NCI-H226 (cell line): ENCODE measurements at places on chromosomes 12 and 14.

DNA sequence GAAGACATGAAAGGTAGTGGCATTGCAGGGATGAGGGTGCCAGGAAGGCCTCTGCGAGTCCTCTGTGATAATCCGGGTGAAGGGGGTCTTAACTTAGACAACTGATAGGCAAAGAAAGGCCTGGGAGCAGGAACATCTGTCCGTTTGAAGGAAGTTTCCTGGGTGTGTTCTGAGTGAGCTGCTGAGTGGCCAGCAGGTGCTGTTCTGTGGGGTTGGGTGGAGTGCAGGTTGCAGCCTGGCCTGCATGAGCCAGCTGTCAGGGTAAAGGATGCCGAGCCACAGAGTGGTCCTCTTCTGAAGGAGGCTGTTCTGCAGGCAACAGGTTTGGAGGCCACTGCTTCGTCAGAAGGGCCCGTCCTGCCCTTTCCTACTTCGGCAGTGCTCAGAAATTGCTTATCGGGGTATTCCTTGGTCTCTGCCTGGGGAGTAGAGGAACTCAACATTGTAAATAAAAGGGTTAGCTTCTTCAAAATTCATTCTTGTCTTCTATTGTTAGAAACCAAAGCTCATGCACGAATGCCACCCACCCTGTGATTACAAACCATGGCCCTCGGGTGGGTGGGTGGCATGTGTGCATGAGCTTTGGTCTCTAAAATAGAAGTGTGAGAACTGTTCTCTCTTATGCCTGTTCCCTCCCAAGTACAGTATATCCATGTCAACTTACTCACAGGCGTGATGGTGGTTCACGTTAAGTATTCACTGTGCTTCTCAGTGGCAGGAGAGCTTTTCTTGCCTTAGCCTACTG, 118.9 kb downstream of the CHST11 start:
- no peak for DNase-seq

GRCh38 chr14:71722885-71723284, 209.3 kb upstream of the RGS6 start:
- DNase-seq = no peak

DNA sequence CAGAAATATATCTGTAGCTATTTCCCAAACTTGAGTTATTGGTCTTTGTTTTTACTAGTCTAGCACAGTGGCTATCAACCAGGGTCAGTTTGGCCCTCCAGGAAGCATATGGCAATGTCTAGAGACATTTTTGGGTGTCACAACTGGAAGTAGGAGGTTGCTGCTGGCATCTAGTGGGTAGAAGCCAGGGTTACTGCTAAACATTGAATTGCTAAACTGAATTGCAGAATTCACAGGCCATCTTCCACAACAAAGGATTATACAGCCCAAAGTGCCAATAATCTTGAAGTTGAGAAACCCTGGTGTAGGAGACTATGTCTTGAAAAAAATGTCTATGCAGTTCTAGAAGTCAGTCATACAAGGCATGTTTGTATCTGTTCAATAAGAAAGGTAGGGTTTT, 27.7 kb downstream of the ARHGAP5 start:
- DNase-seq = no peak

GRCh38 chr14:34094384-34094783, 143.5 kb upstream of the EGLN3 start:
- no peak for DNase-seq

DNA sequence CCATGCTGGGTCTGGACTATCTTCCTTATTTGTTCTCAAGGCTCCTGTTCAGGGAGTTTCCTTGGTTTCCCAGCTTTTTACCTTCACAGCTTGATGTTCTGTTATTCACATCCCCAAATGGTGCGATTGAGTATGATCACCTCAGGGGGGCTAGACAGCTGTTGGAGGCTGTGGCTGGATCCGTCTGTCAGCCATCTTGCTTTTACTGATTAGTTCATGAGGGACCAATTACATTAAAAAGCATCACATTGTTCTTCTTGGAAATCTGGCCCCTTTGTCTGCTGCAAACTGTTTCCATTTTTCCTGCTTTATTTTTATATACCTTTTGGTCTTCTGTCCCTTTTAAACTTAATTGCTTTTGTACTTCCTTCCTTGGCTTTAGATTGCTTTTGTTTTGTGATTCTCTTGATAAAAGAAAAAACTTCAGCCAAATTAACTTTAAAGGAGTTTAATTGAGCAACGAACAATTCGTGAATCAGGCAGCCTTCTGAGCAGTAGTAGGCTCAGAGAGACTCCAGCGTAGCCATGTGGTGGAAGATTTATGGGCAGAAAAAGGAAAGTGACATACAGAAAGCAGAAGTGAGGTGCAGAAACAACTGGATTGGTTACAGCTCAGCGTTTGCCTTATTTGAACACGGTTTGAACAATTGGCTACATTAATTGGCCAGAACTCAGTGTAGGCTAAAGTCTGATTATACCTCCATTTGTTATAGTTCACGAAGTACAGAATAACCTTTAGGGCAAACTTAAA, 208.7 kb downstream of the AEBP2 start:
- DNase-seq = no peak

DNA sequence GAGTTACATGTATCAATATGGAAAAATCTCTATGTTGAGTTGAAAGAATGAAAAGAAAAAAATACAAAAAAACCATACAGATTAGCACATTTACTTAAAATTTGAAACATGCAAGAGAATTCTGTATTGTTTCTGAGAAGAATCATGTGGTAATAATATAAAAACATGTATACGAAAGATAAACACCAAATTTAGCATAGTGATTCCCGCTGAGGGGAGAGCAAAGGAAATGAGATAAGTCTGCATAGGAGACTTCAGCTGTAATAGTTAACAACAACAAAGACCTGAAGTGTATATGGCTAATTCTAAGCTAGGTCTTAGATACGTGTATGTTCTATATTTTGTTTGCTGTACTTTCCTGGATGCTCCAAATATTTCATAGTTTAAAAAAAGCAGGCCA, 46.5 kb downstream of the FNTB start:
- no peak for DNase-seq

- no peak for DNase-seq
Observed at GRCh38 chr12:123010110-123010509, 29.6 kb downstream of the ARL6IP4 start.

DNA sequence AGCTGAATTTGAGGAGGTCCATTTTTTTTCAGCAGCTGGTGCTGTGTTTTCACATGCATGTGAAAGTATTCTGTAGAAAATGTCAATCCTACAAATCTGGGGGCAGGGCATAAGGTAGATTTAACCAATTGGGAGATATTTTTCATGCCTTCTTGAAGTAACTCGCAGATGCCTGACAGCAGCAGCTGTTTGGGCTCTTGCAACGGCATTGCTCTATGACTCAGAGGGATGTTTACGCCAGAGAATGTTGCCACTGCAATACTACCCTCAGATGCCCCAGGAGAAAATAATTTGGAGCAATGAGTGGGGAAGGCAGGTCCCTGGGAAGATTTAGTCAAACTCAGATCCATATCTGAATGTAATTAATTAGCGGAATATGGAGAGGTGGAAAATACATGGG, 42.5 kb upstream of the MYBPC1 start:
- peak; percentile 24 for DNase-seq

DNA sequence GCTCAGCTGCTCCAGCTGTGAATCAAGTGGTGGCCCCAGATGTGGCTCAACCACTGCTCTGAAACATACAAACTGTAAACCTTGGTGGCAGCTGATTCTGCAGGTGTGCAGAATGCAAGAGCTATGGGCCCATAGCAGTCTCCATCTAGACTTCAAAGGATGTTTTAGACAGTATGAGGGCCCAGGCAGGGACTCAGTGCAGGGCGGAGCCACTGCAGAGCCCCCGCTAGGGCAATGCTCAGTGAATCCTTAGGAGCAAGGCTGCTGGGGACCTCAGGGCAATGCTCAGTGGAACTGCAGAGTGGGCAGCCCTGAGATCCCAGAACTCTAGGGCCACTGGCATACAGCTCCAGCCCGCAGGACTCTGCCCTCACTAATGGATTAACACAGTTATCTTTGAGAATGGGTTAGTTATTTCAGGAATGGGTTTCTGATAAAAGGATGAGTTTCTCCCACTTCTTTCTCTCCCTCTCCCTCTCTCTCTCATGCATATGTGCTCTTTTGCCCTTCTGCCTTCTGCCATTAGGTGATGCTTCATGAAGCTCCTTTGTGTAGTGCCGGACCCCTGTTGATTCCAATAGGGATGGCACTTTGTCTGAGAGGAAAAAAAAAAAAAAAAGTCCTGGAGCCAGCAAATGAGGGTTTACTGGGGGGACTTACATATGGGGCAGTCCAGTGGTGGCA, 48.4 kb upstream of the JDP2 start:
- no peak for DNase-seq

- DNase-seq = no peak
Observed at GRCh38 chr14:103393676-103394626, 8.7 kb downstream of the MARK3 start.

- no peak for DNase-seq
Observed at GRCh38 chr14:104132981-104133380, 5.4 kb upstream of the KIF26A start.

DNA sequence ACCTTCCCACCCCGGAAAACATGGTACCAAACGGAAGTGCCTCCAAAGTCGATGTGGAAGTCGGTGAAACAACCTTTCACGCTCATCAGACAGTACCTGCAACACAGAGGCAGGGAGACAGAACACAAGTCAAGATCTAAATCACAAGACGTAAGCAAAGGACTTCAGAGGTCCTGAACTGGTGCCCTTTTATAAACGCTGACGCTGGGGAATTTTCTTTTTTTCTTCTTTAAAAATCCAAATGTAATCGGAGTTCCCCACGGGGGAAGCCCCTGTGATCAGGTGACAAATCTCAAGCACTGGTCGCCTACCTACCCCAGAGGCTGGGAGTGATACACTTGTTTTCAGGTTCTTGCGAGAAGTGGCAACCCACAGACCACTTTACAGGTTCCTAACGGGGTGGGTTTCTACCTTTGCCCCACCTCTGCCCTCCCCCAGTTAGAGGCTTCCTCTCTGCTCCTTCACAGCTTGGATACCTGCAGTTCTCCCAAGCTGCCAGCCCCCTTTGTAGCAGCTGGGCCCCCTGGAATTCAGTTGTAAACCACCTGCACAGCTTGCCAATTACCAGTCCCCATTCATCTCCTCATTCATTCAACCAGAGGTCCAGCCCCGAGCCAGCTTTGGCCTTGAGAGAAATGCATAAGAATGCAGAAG, 46.2 kb downstream of the KDM2B start:
- DNase-seq = no peak

DNA sequence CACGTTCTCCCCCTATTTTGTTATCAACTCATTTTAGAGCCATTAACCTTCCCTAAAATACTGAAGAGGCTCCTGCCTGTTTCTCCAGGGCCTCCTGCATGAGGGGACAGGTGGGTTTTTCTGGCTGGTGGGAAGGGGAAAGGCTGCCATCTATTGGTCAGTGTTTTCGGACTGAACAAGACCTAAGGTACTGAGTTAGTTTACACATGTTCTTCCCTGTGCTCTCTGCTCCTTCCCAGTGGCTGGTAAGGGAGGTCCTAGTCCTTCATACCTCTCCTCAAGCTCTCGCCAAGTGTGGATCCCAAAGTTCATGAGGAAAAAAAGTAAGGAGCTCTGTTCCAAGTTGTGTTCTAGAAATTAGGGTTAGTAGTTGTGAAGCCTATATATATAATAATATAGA, 357.5 kb downstream of the FSCB start:
- peak; percentile 39 for DNase-seq

DNA sequence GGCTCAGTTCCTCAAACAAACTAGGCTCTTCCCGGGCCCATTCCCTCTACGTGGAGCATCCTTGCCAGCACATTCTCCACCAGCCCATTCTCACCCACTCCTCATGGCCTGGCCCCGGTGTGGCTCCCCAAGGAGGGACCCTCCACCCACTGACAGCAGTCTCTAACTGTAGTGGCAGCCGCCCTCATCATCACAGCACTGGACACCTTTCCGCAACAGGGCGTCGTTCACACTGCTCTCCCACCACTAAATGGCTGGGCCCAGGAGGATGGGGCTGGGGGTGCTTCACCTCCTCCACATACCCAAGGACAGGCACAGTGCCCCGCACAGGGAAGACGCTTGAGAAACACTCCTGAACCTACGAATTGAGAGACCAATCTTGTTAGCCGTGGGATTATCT, 123.0 kb downstream of the RIMBP2 start:
- DNase-seq = no peak

GRCh38 chr14:101118746-101119591, 215.4 kb upstream of the RTL1 start:
- DNase-seq = no peak

DNA sequence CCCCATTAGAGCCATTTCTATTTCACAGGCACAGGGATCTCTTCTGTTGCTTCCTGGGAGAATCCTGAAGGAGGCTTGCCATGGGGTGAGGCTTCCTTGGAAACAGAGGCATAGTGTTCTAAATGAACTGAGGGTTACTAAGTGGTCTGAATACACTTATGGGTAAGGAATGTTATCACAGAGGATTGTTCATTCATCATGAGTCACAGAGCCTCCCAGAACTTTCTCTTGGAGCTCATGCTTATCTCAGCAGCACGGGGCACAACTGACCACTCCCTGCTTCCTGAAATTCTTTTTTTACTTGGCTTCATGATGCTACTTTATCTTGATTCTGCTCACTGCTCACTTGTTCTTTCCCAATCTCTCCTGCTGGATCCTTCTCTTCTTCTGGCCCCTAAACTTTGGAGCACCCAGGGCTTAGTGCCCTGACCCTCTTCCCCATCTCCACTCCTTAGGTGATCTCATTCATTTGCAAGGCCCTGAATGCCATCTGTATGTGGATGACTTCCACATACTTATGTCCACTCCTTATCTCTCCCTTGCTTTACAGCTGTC, 57.9 kb downstream of the ANO6 start:
- peak; percentile 100 for DNase-seq

DNA sequence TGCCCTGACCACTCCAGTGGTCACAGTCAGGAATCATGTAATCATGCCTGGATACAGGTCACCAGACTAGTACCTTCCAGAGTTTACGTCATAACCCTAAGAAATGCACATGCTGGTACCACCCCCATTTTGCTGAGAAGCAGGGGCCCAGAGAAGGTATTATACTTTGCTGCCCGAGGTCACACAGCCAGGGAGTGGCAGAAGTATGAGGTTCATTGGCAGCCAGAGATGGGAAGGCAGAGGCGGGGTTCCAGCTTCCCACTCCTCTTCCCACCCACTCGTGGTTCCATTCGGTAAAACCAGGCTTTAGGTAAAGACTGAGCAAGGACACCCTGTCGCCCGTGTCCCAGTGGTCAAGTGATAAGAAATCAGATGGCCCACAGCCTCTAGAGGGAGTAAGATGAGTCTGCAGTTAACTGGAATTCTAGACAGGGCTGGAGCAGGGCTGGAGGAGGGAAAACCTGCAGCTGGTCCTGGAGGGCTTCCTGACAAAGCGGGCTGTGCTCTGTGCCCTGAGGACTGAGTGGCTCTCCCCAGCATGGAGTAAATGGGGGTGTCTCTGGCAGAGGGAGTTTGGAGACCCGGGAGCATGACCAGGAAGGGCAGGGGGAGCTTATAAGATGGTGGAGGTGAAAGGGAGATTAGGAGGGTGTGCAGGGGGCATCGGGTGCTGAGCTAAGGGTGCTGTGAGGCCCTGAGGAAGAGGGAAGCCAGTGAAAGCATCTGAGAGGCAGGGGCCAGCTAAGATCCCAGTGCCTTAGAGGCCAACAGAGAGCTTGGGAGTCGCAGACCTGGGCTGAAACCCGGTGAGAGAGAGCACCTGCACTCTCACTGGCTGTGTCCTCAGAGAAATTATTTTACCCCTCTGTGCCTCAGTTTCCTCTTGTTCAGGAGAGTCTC, 5.7 kb downstream of the FAM222A start:
- no peak for DNase-seq

GRCh38 chr12:28171356-28172060, 18.7 kb upstream of the CCDC91 start:
- no peak for DNase-seq

- no peak for DNase-seq
Observed at GRCh38 chr12:82619644-82620043, 67.1 kb upstream of the TMTC2 start.

GRCh38 chr12:54216797-54217661, 28.2 kb upstream of the SMUG1 start:
- peak; percentile 70 for DNase-seq
